ENCODE measurements at places on chromosomes 3 and 15.

- DNase-seq: peak; percentile 17
These were observed 26.7 kb upstream of the TMC3 start for GRCh38 chr15:81400640-81401236.

- no peak for DNase-seq
These were observed 2.7 kb upstream of the DCAF1 start for GRCh38 chr3:51502562-51502910.

- DNase-seq: no peak
These were observed 96.7 kb downstream of the ATP10A start for GRCh38 chr15:25766417-25766816.

- DNase-seq: no peak
These were observed 11.5 kb downstream of the LIPC start for GRCh38 chr15:58443308-58443707.

DNA sequence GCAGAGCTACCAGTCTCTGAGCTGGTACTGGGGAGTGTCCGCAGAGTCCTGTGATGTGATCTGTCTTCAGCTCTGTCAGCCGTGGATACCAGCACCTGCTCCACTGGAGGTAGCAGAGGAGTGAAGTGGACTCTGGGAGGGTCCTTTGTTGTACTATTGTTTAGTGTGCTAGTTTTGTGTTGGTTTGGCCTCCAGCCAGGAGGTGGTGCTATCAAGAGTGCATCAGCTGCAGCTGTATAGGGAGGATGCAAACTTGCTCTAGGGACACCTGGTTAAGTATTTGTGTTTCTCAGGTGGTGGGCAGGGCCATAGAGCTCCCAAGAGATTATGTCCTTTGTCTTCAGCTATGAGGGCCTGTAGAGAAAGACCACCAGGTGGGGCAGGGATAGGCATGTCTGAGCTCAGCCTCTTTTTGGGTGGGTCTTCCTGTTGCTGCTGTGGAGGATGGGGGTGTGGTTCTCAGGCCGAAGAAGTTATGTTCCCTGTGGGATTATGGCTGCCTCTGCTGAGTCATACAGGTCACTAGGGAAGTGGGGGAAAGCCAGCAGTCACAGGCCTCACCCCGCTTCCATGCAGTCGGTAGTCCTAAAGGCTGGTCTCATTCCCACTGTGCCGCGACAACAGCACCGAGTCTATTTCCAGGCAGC lies 443.2 kb upstream of the TBL1XR1 start:
- DNase-seq: no peak

All from GM04504 (cell line).